Activated T-cell treated with anti-CD3 and anti-CD28 coated beads for 4 hours (primary cell): ENCODE measurements at places on chromosomes 2 and 18.

DNA sequence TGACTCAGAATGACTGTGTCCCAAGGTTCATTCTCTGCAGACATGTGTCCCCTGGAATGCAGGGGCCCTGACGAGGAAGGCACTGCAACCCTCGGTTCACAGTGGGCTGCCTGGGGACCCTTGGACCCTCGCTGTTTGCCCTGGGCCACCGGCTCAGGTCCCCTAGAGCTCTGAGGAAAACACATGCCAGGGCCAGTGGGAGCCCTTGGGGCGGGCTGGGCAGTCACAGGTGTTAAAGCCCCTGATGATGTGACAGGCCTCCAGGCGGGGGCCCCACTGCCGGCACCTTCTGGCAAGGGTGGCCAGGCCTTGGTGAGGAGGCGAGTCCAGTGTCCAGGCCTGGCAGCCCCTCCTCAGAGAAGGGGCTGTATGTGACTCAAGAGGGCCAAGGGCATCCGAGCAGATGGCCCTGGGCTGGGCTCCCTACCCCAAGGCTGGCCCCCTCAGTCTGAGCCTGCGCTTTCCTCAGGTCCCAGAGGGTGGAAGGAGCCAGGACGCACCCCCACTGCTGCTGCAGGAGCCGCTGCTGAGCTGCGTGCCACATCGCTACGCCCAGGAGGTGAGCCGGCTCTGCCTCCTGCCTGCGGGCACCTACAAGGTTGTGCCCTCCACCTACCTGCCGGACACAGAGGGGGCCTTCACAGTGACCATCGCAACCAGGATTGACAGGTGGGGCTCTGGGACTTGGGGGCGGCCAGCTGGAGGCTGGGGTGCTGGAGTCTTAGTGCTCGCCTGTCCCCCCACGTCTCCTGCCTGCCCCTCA is 11.1 kb downstream of the CAPN10 start:
- DNase-seq, result no peak

DNA sequence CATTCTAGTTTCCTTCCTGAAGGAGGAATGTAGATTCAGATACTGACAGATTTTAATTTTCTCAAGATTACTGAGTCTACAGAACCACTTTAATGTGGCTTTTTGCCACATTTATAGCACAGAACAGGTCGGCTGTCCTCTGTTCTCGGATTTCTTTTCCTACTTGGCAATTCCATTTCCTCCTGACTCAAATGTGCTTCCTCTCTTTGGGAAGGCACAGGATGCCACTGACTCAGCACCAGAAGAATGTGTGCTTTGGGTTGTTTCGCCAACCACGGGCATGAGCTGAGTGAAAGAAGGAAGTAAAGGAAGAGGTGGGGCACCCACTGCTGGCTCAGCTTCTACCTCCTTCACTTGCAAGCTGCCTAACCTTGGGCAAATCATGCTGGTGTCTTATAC is 970.6 kb upstream of the ACVR2A start:
- no peak for DNase-seq

DNA sequence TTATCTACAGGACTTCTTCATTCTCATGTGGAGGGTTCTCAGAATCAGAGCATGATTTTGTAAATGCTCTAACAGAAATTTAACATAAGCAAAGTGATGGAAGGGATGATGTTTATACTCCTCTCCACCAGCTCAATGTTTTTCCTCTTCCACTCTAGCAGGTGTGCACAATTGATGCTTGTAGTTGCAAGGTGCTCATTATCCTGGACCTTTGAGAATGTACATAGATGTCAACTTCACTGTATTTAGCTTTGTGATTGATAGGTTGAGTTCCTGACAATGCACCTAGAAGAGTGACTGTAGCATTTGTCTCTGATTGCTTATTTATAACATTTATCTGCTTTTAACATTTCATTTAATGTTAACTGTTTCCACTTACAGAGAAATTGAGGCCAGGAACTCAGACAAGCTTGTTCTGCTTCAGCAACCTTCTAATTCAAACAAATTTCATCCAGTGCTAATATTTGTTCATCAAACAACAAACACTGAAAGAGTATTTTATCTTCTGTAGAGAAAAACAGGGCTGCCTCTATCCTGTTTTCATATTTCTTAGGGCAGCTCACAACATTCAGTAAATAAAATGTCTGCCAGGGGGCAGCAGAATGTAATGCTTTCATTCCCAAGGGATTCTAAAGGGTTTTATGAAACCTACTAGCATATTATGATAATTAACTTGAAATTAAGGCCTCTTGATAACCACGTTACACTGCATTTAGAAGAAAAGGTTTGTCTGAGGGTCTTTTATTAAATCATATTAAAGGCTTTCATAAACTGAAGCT is 127.9 kb upstream of the NOL4 start:
- DNase-seq, result no peak

- no peak for DNase-seq
Measured at GRCh38 chr2:27461118-27461517, 18.9 kb downstream of the KRTCAP3 start.

DNA sequence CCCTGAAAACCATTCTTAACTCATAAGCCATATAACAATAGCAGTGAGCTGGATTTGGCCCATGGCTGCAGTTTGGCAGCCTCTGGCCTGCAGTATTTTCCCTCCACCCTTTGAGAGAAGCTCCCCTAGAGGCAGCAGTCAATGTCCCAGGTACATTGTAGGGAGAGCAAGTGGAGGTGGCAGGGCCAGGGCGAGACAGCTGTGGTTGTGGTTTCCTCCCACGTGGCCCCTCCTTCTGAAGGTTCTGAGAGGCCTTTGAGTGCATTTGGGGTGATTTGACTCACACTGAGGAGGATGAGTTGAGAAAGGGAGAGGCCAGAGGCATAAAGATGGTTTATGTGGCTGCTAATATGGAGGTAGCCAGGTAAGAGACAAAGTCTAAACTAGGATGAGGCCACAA is 45.5 kb upstream of the LDAH start:
- peak; percentile 27 for DNase-seq

GRCh38 chr2:26605195-26605998 is 35.8 kb downstream of the CIB4 start:
- DNase-seq, result peak; percentile 5

DNA sequence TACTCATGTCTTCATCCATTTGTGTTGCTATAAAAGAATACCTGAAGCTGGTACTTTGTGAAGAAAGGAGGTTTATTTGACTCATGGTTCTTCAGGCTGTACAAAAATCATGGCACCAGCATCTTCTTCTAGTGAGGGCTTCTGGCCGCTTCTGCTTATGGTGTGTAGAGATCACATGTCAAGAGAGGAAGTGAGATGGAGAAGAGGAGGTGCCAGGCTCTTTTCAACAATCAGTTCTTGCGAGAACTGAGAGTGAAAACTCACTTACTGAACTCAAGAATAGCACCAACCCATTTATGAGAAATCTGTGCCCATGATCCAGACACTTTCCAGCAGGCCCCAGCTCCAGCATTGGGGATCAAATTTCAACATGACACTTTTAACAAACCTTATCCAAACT is 30.0 kb upstream of the BARD1 start:
- DNase-seq, result no peak

DNA sequence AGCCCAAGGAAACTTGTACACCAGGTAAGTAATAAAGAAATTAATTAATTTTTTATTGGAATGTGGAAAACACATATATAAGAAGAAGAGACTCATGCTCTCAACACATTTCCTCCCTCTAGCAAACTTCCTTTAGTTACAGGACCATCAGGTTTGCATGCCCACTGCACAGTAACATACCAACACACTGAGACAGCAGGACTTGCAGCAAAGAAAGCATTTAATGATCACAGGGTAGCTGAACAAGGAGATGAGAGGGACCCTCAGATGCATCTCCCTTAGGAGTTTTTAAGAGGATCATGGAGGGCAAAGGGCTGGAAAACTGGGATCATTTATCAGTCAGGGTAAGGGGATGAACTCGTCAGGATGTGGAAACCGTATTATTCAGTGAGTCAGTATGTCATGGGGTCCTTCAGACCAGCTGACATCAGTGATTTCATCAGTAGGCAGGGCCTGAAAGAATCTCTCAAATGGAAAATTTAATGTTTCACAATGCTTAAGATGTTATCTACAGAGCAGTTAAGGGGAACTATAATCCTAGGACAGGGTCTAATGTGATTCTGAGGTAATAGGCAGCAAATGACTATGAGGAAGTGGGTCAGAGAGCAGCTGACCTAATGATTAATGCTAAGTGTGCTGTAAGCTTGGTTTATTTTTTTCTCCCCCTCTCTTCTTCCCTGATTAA is 193.8 kb upstream of the RND3 start:
- no peak for DNase-seq

GRCh38 chr2:40827392-40827791 is 375.5 kb upstream of the SLC8A1 start:
- no peak for DNase-seq

DNA sequence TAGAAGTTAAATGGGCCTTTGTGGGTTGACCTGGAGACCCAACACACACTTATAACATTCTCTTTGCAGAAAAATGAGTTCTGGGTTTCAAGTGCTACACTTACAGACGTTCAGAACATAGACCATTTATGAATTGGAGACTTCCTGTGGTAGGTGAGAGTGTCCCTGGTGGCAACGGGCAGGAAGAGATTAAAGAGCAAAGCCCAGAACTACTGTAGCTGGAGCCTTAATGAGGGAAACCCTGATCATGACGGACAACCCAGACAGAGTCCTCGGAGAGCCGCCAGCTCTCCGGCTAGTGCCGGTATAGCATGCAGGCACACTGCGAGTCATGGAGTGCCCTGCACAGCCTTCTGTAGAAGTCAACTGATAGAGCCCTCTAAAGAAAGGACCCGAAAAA is 44.5 kb upstream of the RMDN2 start:
- DNase-seq, result no peak

DNA sequence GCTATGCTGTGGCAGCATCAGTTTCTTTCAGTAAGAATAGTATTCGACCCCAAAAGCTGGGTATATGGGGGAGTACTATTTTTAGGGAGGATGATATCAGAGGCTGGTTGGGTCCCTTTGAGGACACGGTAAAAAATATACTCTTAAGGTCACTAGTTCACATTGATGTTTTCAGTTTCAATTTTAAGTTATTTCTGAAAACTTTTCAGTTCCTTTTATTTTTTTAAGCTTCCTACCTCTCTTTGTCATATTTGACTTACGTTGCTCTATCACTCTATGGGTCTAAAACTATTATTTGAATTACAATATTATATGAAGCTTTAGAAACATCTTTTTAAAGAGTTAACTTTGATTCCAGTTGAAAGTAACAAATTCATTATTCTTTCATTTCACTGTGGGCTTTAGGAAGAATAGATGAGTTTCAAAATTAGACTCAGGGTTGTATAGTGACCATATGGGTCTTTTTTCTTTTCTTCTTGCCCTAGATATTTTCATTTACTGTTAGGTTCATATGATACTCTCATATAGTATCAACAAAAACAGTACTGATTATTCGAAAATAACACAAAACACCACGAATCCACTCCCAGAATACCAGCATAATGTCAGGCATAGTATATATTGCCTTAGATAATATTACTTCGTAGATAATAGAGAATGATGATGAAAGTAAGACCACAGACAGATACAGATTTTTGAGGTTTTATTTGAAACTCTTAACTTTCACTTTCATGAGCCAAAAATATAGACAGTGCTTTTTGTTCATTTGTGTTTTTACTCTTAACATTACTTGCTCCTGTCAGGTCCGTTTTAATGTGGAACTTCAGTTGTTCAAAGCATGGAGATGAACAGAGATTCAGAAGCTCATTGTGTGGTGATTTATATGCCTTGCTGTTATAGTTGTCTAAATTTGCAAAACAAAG is 9.8 kb downstream of the RMDN2 start:
- no peak for DNase-seq

- DNase-seq, result no peak
Measured at GRCh38 chr2:239260546-239261327, 140.1 kb downstream of the HDAC4 start.

GRCh38 chr2:200362202-200362917 is 55.9 kb downstream of the SPATS2L start:
- no peak for DNase-seq

GRCh38 chr2:12334412-12334966 is 382.2 kb upstream of the TRIB2 start:
- DNase-seq, result no peak

DNA sequence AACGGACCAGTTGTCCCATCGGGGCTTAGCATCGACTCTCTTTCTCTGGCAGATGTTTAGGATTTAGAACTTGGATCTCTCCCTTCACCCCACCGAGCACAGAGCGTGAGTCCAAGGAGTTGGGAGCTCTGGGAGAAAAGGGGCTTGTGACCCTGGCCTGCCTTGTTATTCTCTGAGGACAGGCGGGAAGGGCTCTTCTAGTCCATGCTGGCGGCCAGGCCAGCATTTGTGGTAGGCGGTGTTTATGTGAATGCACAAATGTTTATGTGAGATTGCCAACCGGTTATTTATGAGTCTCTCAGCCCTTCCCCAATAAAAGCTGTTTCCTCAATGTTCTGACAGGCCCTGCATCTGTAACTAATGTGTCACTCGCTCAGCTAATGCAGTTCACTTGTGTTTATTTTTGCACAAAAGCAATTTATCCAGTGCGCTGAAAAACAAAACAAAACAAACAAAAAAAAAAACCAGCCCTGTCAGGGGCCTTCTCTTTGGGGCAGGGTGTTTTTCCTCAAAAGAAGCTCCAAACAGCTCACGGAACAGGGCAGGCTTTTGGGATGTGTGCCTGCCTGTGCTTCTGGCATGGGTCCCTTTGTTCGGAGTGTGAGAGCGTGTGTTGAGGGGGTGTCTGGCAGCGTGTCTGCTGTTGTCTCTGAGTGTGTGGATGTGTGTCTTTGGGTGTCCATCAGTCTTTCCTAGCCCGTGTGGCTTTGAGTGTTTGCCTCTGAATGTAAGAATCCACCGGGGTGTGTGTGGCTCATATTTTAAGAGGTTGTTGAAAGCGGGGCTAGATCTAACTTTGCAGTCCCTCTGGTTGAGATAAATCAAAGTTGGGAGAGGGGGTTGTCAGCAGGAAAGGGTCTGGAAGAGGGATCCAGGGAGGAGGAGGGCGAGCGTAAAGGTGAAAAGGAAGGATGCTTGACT is 52.8 kb upstream of the HAAO start:
- DNase-seq, result no peak

DNA sequence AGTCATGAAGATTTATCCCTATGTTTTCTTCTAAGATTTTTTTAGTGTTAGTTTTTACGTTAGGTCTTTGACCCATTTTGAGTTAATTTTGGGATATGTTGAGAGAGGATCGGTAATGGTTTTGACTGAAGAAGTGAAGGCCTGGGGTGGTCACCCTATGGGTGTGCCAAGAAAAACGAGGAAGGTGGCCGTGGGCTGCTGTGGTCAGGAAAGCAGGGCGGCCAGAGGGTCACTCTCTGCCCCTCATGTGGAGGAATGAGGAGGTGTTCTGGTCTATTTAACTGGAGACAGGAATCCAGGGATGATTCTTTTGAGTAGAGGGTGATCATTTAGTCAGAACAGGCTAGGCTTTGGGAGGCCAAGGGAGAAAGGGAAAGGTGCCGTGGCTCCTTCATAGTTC is 50.7 kb downstream of the MYO7B start:
- DNase-seq, result no peak

DNA sequence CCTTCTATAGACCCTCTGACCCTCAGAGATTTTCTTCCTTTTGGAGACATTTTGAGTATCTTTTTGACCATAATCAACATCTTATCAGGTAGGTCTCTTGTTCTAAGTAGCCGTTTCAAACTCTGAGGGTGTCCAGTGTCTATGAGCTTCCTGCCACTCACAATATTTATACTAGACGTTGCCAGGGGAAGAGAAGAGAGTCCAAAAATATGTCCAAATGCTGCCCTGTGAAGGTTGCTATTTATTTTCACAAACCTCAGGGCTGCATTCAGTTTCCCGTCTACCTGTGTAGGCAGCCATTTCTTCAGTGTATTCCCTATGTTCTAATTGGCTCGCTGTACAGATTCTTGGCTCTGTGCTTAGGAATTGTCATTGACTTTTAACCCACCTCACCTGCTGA is 986 bp upstream of the DSG1 start:
- no peak for DNase-seq
